ENCODE measurements at places on chromosomes 13 and 19. TPM values are rescaled to one million over a fixed set of nuclear protein-coding genes. Genes with fewer than 3 reads are reported as not detected.

The NECTIN2 gene
- 22.1 TPM for total RNA-seq

The PALM gene
- 198 TPM for total RNA-seq

The HIF3A gene
- total RNA-seq = 0.49 TPM

The CBARP gene
- 3.1 TPM for total RNA-seq

The CILP2 gene
- 2.5 TPM for total RNA-seq

The BRME1 gene
- 1.5 TPM for total RNA-seq

The SOX1 gene
- not detected for total RNA-seq

The VSTM1 gene
- not detected for total RNA-seq

The ZNF85 gene
- 11.4 TPM for total RNA-seq

Data from fibroblast of the aortic adventitia (primary cell).